Stimulated activated CD4-positive, alpha-beta T cell treated with anti-CD3 and anti-CD28 coated beads, Interleukin-4, amount 100 ng/mL, for 48 hours (primary cell): ENCODE measurements at places on chromosomes 2 and 18.
A peak's percentile ranks its signal among the peaks of the same experiment; 100 is the strongest.

- no peak for DNase-seq
Observed at GRCh38 chr18:55830544-55830943, 242.6 kb upstream of the TCF4 start.

- DNase-seq = no peak
Observed at GRCh38 chr2:190600293-190601103, 48.4 kb upstream of the NAB1 start.

DNA sequence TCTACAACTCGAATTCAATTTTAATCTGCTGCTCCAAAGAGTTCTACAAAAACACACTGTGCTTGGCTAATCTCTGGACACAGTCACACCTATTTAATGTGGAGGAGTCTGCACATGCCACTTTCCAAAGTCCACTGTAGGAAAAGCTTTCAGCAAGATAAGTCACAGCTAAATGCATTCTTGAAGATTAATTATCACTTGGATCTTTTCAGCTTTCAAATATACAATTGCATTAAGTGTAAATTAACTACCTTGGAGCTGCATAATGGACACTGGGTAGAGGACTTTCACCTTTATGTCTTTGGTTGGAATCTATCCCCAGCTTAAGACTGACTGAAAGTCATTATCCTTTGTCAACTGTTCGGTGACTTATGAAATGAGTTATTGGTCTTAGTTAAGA is 565.1 kb downstream of the PIK3C3 start:
- DNase-seq = no peak

GRCh38 chr2:68906716-68907115 is 35.5 kb upstream of the BMP10 start:
- DNase-seq = no peak

DNA sequence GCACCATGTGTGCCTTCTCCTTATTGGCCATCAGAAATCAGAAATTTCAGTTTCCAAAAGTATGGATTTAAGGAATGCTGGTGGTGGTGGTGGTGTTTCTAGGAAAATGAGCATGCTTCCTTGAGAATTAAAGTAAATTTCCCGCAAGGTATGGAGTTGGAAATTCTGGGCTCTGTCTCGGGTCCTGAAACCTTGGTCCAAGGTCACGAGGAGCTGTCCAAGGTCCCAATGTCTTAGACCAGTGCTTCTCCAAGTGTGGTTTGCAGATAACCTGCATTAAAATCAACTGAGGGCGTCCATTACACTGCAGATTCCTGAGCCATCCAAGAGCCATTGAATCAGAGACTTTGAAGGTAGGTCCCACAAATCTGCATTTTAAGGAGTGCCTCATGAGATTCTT is 210.9 kb upstream of the PKDCC start:
- no peak for DNase-seq

DNA sequence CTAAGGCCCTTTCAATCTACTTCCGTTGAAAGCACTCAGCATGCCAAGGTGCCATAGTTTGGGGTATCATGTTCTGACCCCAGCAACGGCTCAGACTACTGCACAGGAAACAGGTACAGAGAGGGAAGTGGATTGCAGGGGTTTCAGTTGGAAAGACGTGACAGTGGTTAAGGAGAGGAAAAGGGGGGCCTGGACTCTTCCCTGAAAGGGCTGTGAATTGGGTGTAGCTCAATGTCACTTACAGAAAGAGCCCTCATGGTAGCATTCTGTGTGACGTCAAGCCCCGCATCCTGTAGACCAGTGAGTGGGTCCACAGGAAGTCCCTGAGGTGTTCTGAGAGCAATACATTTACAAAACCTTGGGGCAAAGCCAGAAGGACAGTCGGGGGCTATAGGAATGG is 121.5 kb upstream of the GYPC start:
- DNase-seq = no peak

- no peak for DNase-seq
Observed at GRCh38 chr2:208466151-208466919, 59.7 kb downstream of the PTH2R start.

DNA sequence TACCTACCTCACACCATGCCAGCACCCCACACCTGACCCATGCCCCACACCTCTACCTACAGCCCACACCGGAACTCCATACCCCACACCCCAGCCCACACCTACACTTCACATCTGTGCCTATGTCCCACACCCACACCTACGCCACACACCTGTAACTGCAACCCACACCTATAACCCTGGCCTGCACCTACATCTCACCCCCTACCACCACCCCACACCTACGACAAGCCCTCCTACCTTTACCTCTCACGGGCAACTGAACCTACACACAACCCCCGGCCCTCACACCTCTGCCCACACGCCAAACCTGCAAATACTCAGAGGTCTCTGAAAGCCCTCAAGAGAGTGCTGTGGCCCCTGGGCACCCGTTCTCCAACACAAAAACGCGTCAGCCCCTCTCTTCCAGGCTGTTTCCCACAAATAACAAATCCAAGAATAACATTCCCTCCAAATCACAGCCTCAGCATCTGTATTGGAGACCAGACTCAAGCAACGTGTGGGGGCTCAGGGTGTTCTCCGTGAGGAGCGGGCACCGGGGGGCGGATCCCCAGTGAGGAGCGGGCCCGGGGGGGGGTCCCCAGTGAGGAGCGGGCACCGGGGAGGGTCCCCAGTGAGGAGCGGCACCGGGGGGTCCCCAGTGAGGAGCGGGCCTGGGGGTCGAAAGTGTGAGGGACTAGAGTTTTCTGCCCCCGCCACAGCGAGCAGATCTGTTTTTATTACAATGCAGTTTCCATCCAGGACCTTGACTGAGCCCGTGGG is 33.4 kb downstream of the SLC66A2 start:
- DNase-seq = no peak

- DNase-seq = no peak
Observed at GRCh38 chr2:220572385-220572784, 945.0 kb downstream of the SLC4A3 start.

DNA sequence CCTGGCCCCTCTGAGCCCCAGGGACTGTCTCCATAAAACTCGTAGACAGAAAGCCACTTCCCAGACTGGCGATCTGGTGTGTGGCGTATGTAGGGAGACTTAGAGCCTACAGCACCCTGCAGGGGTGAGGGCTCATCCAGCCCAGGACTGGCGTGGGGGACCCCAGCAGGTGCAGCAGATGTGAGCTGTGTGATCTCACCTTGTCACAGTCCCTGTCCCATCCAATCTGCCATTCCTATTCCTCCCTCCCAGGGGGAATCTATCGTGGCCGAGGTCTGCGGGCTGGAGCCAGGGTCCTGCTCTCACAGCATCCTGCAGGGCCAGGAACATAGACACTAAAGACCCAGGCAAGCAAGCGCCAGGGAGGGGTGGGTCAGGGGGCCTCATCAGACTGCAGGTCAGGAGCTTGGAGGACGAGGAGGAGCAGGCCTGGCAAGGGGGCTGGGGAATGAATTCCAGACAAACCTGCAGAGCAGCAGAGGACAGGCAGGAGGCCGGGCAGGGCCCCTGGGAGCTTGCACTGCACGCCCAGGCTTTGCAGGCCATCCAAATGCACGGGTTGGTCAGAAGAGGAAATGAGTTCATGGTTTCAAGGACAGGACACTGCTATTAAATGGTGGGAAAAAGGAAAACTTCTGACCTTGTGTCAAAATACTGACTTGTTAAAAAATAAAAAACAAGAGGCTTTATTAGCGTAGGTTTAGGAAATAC is 32.5 kb downstream of the HS6ST1 start:
- DNase-seq = no peak

GRCh38 chr2:223811757-223812156 is 25.6 kb downstream of the AP1S3 start:
- DNase-seq = no peak

- DNase-seq = no peak
Observed at GRCh38 chr2:11387100-11387390, 42.6 kb upstream of the ROCK2 start.

DNA sequence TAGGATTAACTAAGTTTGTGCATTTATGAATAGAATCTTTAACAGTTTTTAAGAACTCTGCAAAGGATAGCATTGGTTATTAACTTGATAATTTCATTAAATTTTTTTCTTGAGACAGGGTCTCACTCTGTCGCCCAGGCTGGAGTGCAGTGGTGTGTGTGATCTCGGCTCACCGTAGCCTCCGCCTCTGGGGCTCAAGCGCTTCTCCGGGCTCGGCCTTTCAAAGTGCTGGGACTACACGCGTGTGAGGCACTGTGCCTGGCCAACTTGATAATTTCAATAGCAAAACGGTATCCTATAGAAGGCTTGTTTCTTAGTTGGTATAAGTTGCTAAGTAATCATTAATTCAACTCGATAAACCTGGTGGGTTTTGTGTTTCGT is 38.0 kb downstream of the ADNP2 start:
- DNase-seq = no peak

DNA sequence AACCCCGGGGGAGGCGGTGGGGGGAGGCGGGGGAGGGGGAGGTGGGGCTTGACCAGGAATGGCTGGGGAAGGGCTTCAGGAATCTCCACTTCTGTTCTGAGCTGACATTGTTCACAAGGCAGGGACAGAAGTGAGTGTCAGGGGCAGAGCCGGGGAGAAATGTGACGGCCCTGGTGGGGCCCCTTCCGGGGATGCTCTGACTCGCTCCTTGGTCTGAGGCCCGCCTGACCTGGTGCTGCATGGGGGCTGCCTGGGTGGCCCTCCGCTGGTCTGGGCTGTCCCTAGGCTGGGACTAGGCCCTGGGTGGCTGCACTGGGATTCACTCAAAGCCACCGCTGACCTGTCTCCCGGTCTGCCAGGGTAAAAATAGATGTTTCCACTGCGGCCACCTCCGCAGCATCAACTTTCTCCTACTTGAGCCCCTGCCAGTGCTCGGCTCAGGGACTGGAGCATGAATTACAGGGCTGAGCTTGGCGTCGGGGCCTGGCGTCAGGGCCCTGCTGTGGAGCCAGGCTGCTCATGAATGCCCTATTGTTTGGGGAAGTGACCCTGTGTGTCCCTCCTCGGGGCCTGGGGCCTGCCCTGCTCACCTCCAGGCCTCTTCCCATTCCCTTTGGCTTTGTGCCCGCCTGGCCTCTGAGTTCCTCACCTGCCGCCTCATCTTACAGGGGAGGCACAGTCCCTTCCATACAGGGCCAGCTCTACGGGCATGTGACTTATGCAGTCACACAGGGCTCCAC is 247.5 kb downstream of the DYSF start:
- no peak for DNase-seq

GRCh38 chr2:48227617-48228344 is 302.2 kb upstream of the STON1 start:
- DNase-seq = no peak

DNA sequence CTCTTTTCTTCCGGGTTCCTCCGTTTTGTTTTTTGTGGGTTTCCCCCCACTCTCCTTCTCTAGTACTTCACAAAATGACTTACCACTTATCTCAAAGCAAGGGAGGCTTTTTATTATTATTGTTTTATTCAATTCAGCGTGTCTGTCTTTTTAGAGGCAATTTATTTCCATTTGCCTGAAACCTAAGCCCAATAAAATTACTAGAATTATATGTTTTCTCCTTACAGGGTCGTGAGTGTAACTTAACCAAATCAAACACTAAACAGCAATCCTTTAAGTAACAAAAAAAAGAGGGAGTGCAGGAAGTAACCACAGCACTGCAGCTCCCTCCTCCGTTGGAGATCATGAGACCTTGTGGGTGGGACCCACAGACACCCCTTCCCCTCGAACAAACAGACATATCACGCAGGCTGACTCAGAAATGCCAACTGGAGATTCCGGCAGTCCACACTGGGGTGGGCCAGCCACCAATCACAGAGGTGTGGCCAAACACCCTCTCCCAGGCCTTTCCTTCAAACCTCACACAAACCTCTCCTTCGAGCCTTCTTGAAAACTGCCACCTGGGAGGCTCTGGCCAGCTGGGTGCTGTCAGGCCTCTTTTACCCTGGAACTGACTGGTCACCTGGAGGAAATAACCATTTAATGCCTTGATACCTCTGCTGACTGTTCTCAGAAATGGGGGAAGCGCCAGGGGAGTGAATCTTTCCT is 207.1 kb upstream of the SMAD2 start:
- no peak for DNase-seq

- DNase-seq = no peak
Observed at GRCh38 chr2:238921259-238921658, 73.4 kb downstream of the TWIST2 start.

DNA sequence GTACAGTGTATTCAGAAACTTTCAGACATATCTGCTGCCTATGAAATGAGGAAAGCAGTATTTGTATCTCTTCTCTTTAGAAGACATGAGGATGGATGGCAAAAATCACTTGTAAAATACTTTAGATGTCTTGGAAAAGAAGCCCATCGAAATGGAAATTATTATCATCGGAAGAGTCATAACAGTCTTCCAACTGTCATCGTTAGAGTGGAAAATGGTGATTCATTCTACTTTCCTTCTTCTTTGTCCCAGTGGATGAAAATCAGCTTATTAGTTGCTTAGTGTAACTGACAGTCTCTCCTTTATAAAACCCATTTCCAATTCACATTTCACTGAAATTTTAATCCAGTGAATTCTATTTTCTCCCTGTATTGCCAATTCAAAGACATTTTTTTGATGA is 1323.7 kb upstream of the PIK3C3 start:
- DNase-seq = no peak

- DNase-seq = peak; percentile 58
Observed at GRCh38 chr2:127398239-127398590, 10.4 kb upstream of the MAP3K2 start.
